ENCODE measurements at places on chromosomes 2 and 18.

DNA sequence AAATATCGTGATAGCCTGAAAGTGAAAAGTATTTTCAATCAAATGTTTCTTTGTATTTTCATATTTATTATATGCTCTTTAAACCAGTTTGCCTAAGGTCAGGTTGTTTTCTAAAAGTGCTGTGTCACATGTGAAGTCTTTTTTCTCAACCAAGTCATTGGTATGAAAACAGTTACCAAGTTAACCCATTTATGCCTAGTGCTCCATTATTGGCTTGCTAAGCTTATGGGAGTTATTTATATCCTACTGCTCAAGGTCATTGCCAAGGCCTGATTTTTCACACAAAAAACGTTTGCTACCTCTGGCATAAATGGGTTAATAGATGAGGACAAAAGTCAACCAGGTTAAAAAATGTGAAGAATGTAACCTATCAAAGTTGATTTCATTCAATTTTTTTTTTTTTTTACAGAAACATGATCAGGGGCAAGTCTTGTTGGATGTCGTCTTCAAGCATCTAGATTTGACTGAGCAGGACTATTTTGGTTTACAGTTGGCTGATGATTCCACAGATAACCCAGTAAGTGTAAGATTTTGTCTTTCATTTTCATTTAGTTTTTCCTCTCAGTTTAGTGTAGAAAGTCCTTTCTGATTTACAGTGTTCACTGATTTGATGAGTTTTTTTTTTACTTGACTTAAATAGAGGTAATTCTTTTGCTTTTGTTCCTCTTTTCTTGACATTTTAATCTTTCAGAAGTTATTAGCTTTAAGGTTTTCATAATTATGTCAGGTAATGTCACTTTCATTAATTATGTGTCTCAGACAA lies 102.6 kb downstream of the PTPN4 start:
- DNase-seq: no peak

GRCh38 chr2:241372361-241372992 lies 16.4 kb downstream of the FARP2 start:
- DNase-seq: no peak

DNA sequence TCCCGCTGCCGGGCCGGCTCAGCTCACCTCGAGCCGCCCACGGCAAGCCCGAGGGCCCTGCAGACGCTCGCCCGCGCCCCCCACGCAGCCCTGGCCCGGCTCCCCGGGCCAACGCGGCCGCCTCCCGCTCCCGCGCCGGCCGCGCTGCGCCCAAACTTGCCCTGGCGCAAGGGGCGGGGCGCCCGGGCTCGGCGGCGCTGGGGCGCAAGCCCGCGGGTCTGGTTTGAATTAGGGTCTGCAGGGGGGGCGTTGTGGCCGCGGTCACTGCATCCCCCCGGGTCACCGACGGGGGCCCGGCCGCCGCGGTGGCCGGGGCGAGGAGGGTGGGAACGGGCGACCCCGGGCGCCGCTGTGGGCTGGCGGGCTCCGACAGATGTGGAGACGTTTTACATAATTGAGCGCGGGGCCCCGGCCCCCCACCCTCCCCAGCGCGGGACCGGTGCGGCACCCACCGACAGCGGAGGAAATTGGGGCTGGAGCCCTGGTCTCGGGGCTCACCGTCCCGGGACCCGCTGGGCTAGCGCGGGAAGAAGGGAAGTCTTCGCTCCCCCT lies 690 bp downstream of the SDC1 start:
- no peak for DNase-seq

DNA sequence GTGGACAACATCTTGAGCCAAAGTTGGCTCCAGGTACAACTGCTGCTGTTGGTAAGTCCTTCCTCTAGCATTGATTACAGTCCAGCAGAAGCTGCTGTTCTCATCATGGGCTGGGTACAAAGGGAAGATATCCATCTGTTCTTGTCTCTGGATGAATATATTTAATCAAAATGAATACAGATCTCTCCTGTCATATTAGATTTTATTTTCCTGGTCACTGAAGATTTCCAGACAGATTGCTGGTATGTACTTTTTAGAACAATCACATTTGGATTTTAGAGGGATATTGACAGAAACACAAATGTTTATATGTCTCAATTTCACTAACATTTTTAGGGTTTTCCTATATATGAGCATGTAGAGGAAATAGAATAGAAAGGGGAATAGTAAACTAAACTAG lies 155.4 kb upstream of the FHL2 start:
- no peak for DNase-seq

- DNase-seq: no peak
These were observed 14.2 kb upstream of the NDUFV2 start for GRCh38 chr18:9088252-9088651.

DNA sequence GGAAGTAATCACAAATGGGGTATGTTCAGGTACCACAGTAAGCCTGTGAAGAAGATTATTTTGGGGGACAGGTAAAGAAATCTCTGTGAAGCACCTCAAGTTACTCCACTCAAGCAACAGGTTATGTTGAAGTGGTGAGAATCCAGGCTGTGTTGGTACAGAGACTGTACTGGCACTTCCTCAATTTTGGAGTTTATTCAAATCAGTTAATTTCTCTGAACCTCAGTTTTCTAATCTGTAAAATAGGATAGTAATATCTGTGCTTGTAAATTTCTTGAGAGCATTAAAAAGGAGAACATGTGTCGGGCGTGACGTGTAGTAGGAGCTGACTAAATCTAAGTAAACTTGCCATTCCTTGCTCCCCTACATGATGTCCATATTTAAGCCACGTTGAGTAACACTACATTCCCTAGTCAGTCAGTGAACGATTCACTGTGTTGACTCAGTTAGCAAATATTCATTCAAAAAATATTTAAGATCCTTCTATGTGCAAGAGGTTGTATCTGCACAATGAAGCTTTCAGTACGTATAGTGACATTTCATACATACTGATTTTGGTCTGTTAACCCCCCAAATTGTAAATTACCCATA lies 504.2 kb downstream of the ZEB2 start:
- DNase-seq: no peak

DNA sequence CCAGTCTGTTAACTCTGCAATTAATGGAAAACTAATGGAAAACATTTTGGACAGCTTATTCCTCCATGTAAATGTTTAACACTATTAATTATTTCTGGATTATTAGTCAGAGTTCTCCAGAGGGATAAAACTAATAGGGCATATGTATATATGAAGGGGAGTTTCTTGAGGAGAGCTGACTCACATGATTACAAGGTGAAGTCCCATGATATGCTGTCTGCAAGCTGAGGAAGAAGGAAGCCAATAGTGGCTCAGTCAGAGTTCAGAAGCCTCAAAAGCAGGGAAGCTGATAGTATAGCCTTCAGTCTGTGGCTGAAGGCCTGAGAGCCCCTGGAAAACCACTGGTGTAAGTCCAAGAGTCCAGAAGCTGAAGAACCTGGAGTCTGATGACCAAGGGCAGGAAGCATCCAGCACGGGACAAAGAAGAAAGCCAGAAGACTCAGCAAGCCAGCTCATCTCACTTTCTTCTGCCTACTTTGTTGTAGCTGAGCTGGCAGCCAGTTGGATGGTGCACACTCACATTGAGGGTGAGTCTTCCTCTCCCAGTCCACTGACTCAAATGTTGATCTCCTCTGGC lies 136.0 kb downstream of the PTH2R start:
- no peak for DNase-seq

DNA sequence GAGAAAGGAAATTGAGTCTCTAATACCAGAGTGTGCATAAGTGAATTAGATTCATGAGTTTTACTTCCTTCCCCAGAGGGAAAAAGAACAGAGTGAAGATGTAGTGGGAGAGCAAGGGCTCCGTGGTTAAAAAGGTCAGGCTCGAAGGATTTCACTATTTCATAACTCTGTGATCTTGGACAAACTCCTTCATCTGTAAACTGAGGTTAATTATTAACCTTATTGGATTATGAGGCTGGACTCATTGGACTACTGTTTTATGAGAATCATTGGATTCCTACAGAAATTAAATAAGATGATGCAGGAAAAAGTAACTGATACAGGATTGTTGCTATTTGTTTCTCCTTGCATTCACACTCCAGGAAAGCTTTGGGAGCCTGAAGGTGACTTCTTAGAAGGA lies 45.0 kb downstream of the SRD5A2 start:
- no peak for DNase-seq

DNA sequence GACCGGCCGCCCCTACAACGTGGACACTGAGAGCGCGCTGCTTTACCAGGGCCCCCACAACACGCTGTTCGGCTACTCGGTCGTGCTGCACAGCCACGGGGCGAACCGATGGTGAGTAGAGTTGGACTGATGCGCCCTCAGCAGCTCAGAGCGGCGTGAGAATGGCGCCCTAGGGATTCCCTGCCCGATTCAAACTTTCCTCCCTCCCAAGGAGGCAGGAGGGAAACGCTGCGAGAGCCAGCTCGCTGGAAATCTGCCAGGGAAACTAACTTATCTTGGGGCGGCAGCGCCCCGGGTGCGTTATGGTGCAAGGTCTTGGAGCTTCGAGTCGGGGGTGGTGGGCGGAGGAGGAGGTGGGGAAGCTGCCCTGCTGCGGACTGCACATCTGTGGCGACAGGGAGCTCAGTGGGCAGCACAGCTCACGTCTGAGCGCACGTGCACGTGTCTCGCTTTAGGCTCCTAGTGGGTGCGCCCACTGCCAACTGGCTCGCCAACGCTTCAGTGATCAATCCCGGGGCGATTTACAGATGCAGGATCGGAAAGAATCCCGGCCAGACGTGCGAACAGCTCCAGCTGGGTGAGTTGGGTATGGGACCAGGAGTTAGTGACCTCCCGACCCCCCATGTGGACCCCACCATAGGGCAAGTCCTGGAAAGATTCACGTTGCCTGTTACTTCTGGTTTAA lies 697 bp downstream of the ITGA4 start:
- DNase-seq: peak; percentile 76

GRCh38 chr18:37019157-37019827 lies 190.4 kb downstream of the KIAA1328 start:
- DNase-seq: no peak

DNA sequence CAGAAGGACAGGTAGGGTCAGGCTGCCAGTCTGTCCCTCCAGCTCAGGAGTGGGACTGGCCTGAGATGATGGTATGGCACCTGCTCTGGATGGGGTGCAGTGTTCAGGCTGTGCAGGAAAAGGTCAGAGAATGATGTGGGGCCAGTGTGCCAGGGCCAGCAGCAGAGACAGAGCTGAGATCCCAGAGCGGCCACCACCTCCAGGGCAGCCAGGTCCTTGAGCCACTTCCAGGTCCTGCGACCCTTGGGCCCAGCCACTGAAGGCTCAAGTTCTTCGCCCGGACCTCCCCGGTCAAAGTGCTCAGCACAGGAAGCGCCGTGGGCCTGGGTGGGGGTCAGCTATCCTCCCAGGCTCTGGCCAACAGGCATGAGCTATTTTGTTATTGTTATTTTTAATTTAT lies 12.1 kb upstream of the ARMC9 start:
- no peak for DNase-seq

- no peak for DNase-seq
These were observed 11.4 kb downstream of the FLACC1 start for GRCh38 chr2:201345625-201346213.

DNA sequence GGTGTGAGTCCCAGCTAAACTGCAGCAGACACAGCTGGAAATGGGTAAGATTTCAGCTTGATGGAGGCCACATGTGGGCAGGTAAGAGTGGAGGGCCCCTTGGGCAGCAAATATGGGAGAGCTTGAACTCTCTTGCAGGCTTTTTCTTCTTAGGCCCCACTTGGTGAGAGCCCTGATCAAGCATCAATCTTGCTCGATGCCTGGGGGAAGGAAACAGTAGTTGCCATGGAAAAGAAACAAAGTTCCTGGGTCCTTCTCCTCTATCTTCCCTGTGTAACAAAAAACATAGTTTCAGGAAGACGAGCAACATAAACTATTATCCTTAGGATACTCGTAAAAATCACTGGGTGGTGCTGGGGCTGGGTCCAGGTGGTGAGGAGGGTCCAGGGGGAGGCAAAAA lies 42.9 kb downstream of the KIAA1328 start:
- DNase-seq: no peak

GRCh38 chr18:68922392-68922791 lies 124.5 kb downstream of the CCDC102B start:
- no peak for DNase-seq

- DNase-seq: no peak
These were observed 256.3 kb upstream of the LINC00305 start for GRCh38 chr18:64405161-64405560.

DNA sequence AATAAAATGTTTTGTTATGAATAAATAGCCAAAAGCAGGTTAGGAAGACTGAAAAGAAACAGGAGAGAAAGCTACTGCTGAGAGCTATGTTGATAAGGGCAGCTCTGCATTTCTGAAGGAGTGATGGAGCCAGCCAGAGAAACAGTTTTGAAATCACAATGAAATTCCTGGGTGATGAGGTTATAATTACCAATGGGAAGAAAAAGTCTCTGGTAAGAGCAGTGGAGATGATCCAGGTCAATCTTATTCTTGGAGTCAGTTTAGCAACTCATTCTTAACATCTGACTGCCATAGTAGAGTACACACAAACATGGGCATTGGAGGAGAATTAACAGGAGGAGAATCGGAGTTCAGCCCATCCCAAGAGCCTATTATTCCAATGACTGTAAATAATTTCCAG lies 2.4 kb downstream of the ALKAL2 start:
- no peak for DNase-seq

DNA sequence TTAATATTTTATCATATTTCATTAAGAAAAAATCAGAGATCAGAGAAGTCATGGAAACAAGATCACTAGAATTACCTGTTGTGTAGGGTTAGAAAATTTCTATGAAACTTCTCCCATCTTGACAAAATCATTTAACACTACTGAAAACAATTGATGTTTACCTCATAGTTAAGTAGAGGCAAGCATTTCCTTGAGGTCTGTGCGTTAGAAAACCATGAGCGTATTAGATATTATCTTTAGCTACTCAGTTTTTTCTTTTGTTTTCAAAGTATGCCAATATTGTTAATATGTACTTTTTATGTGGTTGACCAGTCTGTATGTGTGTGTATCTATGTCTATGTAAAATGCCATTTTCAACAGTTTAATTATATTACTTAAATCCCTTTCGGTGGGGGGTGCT lies 335.7 kb downstream of the PARD3B start:
- no peak for DNase-seq
